ENCODE measurements at places on chromosomes 7 and 10.

- DNase-seq = no peak
These were observed 245.5 kb downstream of the SKAP2 start for GRCh38 chr7:26618898-26619297.

- DNase-seq = no peak
These were observed 87.9 kb upstream of the IKZF1 start for GRCh38 chr7:50216626-50217025.

DNA sequence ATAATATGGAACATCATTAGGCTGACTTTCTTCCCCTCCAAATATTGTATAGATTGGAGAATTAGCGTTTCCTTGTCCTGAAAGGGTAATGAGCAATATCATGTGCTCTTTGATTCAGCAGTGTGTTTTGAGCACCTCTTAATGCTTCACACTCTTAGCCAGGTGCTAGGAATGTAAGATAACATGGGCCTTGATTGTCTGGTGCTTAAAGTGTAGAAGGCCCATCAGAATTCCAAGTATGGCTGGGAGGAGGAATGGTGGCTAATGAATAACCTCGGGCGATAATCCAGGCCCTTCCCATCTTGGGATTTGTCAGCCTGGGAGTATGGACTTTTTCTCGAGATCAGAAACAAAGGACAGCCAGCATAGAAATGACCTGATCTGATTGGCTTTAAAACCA lies 8.6 kb downstream of the TSPAN13 start:
- DNase-seq = no peak

GRCh38 chr10:6191147-6191546 lies 11.6 kb upstream of the PFKFB3 start:
- no peak for DNase-seq

DNA sequence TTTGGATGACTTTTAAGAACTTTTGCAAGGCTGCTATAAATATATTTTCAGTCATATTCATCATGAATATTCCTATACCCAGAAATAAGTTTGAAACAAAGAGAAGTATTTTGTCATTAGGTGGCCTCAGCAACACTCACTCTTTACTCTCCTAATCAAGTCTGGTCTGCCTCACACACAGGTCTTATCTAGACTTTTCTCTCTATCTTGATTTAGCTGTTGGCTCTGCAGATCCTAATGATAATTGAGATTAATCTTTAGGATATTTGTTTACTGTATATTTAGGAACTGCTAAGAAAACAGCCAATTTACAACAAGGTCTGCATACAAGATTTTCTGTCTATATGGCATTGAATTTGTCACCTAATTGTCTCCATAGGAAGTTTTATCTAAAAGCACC lies 297.6 kb downstream of the PTEN start:
- no peak for DNase-seq

All from cerebellar nuclear complex (tissue), 1 donor.